Activated naive CD8-positive, alpha-beta T cell treated with anti-CD3 and anti-CD28 coated beads, Interleukin-2, amount 10 ng/mL, durations not matched to agents 7 days and 5 days (primary cell): ENCODE measurements at places on chromosomes 5 and 9.

DNA sequence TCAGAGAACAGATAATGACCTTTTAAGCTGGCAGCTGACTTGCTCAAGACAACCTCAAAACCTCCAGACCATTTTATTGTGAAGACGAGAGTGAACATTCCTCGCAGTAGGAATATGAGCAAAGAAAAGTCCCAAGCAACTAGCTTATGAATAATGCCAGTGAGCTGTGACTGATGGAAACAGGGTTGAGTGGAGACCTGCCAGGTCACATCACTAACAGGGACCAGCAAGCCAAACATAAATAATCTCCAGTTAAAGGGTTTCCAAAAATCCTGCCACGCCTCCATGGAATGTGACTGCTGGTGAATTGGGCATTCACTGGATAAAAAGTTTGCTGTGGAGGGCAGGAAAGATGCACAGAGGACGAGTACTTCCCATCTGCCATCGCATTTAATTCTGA lies 185.4 kb downstream of the CRB2 start:
- DNase-seq, result no peak

DNA sequence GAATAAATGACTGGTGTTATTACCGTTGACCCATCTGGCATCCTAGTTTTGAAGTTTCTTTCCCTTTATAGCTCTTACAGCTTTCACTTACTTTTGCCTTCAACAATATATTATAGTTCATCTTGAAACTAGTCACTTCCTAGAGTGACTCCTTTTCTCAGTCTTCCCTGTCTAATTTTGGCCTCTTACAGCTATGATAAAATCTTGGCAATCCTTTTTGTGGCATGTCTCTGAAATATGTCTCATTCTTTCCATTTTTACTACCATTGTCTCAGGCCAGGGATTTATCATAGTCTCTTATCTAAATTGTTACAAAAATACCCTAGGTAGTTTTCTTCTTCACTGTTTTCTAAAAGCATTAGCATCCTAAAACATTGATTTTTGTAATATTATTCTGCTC lies 621.3 kb upstream of the ZNF608 start:
- no peak for DNase-seq

GRCh38 chr9:114804505-114804904 lies 1.3 kb downstream of the TNFSF15 start:
- no peak for DNase-seq

- DNase-seq, result no peak
Measured at GRCh38 chr5:139862313-139862712, 66.7 kb downstream of the PSD2 start.

DNA sequence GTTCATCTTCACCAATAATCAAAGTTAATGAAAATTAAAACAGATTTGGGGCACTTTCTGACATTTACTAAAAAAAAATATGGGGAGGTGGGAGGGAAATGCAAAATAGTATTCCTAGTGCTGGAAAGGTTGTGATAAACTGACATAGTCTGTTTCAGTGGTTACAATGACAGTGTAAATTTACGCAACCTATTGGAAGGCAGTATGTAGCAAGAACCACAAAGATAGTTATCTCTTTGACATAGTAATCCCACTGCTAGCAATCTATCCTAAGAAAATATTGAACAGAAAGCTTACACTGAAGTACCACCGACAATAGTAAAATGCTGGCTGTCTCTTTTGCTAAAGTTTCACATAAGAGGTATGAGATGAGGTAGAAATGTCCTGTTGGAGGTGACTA lies 15.1 kb upstream of the EPB41L4B start:
- no peak for DNase-seq

- no peak for DNase-seq
Measured at GRCh38 chr5:126597156-126597555, 2.1 kb upstream of the ALDH7A1 start.

DNA sequence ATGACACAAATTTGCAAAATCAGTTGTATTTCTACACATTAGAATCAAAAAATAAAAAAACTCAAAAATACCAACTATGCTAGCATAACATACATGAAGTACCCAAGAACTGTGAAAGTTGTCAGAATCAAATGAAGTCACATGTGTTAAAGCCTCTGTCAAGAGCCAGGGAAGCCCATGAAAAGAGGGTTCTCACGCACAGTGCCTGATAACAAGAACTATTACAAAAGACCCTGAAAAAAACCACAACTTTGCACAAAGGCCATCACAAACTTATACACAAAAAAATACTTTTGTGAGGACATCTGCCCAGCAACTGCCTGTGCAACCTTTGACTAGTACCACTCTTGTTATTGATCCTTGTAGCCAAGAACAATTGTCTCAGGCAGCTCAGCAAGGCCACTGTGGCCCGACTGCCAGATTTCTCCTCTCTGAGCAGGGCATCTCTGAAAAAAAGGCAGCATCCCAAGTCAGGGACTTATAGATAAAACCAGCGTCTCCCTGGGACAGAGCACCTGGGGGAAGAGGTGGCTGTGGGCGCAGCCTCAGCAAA lies 28.9 kb upstream of the HNRNPA0 start:
- no peak for DNase-seq

DNA sequence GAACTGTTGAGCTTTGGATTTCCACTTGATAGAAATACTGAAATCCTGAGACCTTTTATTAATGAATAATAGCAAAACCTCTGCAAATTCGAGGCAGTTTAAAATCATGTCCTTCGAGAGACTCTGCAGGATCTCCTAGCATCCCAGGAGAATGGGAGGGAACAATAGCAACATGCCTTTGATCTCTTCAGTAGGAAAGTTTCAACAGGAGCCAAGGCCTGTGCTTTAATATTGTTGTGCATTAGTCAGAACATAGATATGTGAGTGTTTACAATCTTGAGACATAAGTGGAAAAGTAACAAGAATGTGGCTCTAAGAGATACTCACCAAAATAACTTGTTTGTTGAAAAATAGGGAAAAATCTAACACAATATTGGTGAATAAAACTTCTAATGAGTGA lies 83.3 kb upstream of the LHFPL2 start:
- DNase-seq, result no peak

DNA sequence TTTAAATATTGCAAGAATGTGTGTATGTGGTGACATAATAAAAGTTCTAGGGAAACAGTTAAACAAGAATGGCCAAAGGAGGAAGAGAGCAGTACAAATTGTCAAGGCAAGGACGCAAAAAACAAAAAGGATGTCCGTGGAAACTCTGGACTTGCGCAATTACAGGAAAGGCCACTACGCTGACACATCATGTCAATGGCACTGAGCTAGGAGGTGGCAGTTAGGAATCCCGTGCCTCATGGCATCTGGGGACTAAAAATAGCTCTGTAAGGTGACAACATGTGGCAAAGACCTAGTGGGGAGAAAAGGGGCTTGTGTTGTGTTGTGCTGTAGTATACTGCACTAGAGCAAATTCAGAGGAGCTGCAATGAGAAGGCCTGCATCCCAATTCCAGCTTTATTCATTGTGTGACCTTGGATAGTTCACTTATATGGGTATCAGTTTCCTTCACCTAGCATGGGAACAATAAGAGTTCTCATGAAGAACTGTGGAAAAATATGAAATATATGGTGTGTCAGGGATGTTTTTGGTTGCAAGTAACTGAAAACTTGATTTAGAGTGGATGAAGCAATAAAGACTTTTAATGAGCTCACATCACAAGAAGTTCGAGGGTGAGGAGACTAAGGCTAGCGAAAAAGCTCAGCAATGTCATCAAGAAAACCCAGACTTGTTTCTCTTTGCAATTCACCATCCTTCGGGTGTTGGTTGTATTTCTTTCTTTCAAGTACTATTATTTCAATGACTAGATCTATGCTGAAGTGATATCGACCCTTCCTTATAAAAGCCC lies 124.1 kb upstream of the STC2 start:
- DNase-seq, result no peak

- no peak for DNase-seq
Measured at GRCh38 chr5:34918025-34918424, 2.5 kb downstream of the BRIX1 start.

- DNase-seq, result no peak
Measured at GRCh38 chr9:19199012-19199411, 31.5 kb upstream of the DENND4C start.

DNA sequence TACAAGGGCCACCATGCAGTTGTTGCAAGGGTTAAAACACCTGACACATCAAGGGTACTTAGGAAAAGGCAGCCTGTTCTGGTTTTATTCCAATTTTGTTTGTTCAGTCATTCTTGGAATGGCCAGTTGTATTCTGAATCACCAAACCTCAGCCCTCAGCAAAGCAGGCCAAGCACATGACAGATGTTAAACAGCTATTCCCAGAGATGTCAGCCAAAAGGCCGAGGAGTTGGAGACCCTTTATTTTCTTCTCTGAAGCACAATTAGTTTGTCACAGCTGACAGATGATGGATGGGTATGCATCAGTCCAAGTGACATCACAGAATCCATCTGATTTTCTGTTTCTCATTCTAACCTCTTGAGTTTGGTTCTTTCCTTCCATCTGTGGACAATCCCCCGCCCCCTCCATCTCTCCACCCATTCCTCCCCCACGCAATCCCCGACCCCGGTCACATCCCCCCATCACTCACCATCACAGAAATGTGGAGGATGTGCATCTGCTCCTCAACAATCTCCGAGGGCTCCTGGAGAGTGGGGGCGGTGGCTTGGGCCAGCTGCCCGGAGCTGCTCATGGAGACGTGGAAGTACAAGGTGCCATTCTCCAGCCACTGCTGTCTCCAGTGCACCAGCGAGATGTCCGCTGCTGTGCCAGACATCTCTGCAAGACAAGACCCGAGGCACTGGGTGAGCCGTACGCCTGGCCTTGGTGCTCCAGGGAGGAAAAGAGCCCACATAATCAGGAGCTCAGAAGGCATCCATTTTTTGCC lies 123.8 kb downstream of the ASTN2 start:
- DNase-seq, result no peak

DNA sequence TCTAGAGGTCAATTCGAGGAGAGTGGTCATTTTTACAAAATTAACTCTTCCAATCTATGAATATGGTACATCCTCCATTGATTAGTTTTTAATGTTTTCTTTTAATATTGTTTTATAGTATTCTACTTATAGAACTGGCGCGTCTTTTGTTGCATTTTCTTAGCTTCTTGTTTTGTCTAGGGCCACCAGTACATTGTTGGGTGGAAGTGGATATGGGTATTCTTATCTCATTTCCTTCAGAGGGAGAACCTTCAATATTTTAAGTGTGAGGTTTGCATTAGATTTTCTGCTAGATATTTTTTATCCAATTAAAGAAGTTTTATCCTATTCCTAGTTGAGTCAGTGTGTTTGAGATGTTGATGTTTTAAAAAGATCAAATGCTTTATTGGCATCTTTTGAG lies 69.8 kb downstream of the RPS23 start:
- DNase-seq, result no peak

- no peak for DNase-seq
Measured at GRCh38 chr5:54556141-54556540, 38.6 kb downstream of the SNX18 start.

GRCh38 chr5:160303690-160304089 lies 8.7 kb downstream of the CCNJL start:
- no peak for DNase-seq

DNA sequence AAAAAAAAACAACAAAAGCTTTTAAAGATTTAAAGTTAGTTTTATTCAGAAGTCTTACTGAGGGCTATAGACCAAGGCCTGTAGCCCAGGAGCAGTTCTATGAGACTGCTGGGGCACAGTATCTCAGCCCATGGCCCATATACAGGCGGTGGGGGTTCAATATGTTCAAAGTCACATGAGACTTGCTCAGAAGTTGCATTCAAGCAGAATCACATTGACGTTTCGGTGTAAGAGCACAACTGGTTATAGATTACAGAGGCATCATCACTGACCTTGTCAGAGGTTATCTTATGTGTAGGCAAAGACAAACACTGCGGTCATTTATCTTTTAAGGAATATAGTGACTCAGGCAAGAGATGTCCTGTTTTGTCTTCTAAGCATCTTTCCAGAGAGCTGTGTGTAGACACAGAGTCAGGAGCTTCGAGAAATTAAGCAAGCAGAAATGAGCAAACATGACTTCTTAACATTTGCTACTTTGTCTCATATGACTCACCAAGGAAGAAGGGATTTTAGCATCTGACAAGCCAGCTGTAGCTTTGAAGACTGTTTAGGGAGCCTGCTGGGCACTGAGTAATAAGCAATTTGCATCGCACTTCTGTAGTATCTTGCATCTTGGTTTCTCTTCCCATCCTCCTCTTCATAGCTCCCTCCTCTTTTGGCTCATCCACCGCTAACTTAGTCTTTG lies 12.9 kb upstream of the F2RL1 start:
- DNase-seq, result no peak

DNA sequence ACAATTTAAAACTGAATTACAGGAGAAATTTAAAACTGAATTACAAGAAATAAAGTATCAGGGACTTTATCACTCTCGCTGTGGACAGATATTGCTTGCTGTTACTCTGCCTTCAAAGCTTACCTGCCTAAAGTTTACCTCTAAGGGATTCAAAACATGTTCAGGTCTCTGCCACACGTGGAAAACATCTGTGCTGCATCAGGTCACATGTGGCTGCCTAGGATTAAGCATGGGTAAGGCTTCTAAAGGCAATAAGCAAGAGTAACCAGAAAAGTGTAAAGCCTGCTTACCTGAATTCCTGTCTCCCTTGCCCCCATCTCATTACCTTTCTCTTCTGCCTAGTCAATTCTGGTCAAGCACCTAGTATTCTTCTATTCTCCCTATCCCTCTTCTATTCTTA lies 18.9 kb downstream of the MINAR2 start:
- no peak for DNase-seq

DNA sequence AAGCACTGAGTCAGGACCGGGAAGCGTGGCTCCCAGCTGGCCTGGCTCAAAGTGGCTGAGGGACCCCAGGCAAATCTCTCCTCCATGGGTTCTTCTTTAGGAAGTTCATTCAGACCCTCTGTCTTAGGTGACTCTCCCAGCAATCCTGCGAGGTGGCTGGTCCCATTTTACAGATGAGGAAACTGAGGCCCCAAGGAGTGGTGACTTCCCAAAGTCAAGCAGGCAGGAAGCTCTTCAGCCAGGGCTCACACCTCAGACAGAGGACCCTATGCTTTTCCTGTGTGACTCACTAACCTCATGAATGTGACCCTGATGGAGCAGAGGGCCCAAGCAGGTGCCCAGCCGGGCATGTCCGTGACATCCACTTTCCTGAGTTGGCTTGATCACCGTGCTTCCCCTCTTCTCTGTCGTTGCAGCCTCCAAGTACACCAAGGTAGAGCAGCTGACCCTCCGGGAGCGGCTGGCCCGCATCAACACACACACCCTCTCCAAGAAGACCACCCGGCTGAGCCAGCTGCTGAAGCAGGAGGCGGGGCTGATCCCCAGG lies 36.5 kb downstream of the ARHGEF37 start:
- no peak for DNase-seq

GRCh38 chr5:108983461-108984092 lies 235.9 kb downstream of the FER start:
- DNase-seq, result no peak

GRCh38 chr9:130201399-130201873 lies 29.2 kb downstream of the NCS1 start:
- no peak for DNase-seq

DNA sequence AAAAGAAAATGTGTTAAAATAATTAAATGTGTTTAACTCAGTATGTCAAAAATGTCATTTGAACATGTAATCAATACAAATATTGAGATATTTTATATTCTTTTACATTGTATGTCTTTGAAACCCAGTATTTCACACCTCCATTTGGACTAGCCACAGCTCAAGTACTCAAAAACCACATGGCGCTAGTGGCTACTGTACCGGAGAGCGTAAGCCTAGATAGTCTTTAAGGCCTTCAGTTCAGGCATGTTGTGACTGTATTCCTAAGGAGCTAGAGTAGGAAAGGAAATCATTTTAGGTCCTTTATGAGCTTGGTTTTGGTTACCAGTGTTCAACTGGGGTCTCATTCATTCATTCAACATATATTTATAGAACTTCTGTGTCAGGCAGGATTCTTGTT lies 12.8 kb downstream of the FBXW2 start:
- DNase-seq, result no peak
